ENCODE measurements at places on chromosomes 2 and 18. TPM values are rescaled to one million over a fixed set of nuclear protein-coding genes. Genes with fewer than 3 reads are reported as not detected.

DNA sequence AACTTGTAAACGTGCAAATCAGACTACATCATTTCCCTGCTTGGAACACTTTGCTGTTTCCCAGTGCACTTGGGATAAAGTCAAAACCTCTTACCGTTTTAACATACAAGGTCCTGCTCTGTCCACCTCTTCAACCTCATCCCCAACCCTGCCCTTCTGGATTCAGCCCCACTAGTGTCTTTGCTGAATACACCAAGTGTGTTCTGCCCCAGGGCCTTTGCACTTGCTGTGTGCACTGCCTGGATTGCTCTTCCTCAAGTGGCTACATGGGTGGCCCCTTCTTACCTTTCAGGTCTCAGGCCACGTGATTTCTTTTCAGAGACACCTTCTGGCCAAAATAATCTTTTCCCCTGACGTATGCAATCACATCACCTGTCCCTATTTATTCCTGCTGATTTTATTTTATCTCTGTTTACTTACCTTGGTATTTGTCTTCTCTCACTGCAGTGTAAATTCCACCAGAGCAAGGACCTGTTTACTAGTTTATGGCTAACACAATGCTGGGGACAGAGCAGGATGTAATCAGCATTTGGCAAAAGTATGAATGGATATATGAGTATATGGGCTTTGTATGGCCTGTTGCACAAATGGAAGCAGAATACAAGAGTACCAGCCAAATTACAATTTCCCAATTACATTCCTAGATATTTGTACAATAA is 63.9 kb downstream of the MAPK4 start:
- DNase-seq, result no peak

Gene PROKR1
- not detected for total RNA-seq

Gene CCDC85A
- total RNA-seq, result 5.8 TPM

GRCh38 chr2:28958689-28959088 is 22.4 kb upstream of the TOGARAM2 start:
- no peak for DNase-seq

All from esophagus muscularis mucosa (tissue), 4 donors.